Natural killer cell treated with Interleukin-12 subunit alpha and Interleukin-12 subunit beta and Interleukin-15 and Interleukin-18, amount 100 ng/mL, for 72 hours (primary cell): ENCODE measurements at places on chromosomes 7 and 10. TPM values are rescaled to one million over a fixed set of nuclear protein-coding genes. Genes with fewer than 3 reads are reported as not detected.

- peaks cover 11% of the 10 kb centered on the region for H3K27me3 ChIP-seq
- peaks cover 10% of the 10 kb centered on the region for H3K4me1 ChIP-seq
- no peak overlapping the region for H3K27ac ChIP-seq
- H3K4me3 ChIP-seq: no peak overlapping the region
These were observed 109.4 kb upstream of the PDCD4 start for GRCh38 chr10:110762109-110762848.

GRCh38 chr10:102904346-102904745 lies 13.7 kb upstream of the CNNM2 start:
- no peak for DNase-seq
- H3K36me3 ChIP-seq: no peaks in the 10 kb centered on the region
- no peaks in the 10 kb centered on the region for H3K4me1 ChIP-seq
- H3K4me3 ChIP-seq: no peak overlapping the region

DNA sequence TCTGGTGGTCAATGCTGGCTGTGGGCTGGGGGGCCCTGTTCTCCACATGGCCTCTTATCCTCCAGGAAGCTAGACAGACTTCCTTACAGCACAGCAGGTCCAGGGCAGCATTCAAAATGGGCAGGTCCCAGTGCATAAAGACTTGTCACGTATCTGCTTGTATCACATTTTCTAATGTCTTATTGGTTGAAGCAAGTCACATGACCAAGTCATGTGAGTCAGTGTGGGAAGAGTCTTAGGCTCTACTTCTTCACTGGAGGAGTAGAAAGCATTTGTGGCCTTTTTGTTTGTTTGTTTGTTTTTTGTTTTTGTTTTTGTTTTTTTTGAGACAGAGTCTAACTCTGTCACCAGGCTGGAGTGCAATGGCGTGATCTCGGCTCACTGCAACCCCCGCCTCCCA lies 104.7 kb downstream of the COL13A1 start:
- no peaks in the 10 kb centered on the region for H3K4me1 ChIP-seq
- H3K27me3 ChIP-seq: no peaks in the 10 kb centered on the region
- no peaks in the 10 kb centered on the region for H3K36me3 ChIP-seq
- DNase-seq: no peak

DNA sequence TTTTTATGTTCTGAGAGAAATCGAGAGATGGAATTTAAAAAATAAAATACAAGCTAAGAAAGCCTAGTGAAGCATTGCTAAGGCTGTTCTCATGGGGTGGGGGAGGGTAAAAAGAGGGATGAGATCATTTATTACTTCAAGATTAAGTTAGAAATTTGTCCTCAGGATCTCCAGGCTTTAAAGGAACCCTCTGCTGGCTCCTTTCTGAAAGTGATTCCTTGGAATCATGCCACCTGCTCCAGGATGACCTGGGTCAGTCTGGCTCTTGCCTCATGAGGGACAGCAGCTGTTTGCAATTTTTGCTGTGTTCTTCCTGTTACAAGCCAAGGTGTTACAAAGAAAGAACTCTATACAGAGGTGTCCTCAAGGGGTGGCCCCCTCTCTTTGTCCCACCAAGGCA lies 69.8 kb downstream of the CDK1 start:
- H3K27ac ChIP-seq: no peak overlapping the region
- no peaks in the 10 kb centered on the region for H3K4me1 ChIP-seq
- H3K27me3 ChIP-seq: peaks cover 6% of the 10 kb centered on the region
- DNase-seq: no peak

DNA sequence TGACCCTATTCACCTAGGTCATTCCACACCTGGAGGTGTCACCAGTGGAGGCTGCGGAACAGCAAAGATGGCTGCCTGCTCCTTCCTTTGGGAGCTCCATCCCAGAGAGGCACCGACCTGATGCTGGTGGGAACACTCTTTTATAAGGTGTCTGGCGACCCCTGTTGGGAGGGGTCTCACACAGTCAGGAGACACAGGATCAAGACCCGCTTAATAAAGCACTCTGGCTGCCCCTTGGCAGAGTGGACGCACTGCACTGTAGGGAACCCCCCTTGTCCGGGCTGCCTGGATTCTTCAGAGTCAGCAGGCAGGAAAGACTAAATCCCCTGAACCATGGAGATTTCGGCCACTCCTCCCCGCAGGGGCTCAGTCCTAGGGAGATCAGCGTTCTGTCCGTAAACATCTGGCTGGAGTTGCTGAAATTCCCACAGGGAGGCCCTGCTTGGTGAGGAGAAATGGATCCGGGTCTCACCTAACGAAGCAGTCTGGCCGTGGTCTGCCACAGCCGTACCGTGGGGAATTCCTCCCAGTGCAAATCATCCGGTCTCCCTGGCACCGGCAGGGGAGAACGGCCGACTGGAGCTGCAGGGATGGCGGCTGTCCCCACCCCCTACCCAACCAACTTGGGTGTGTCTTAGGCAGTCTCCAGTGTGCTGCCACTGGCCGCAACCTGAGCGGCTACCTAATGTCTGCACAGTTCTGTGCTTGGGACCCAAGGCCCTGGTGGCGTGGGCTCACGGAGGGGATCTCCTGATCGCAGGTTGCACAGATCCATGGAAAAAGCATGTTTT lies 66.1 kb downstream of the LSMEM1 start:
- H3K36me3 ChIP-seq: no peaks in the 10 kb centered on the region
- DNase-seq: no peak
- H3K4me1 ChIP-seq: no peaks in the 10 kb centered on the region
- peaks cover 23% of the 10 kb centered on the region for H3K27me3 ChIP-seq

DNA sequence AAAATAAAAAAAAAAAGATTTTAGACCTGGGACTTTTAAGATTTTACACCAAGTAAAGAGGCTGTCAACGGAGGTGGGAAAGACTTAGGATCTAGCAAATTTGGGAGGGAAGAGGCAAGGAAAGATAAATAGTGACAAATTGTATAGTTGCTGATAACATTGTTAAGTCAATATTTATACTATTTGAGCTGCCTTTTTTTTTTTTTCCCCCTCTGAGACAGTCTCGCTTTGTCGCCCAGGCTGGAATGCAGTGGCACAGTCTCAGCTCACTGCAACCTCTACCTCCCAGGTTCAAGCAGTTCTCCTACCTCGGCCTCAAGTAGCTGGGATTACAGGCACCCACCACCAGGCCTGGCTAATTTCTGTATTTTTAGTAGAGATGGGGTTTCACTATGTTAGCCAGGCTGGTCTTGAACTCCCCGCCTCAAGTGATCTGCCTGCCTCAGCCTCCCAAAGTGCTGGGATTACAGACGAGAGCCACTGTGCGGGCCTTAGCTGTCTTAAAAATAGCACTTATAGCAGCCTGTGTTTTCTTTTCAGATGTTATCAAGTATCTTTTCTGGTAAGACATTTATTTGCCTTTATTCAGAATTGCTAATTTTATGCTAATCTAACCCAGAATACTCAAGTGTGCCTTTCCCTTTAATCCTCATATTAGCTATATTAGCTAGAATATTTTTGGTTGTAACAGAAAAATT lies 94.5 kb downstream of the MMRN2 start:
- no peak for DNase-seq
- H3K27ac ChIP-seq: no peak overlapping the region
- H3K4me1 ChIP-seq: no peaks in the 10 kb centered on the region
- H3K27me3 ChIP-seq: no peaks in the 10 kb centered on the region
- no peak overlapping the region for H3K4me3 ChIP-seq

DNA sequence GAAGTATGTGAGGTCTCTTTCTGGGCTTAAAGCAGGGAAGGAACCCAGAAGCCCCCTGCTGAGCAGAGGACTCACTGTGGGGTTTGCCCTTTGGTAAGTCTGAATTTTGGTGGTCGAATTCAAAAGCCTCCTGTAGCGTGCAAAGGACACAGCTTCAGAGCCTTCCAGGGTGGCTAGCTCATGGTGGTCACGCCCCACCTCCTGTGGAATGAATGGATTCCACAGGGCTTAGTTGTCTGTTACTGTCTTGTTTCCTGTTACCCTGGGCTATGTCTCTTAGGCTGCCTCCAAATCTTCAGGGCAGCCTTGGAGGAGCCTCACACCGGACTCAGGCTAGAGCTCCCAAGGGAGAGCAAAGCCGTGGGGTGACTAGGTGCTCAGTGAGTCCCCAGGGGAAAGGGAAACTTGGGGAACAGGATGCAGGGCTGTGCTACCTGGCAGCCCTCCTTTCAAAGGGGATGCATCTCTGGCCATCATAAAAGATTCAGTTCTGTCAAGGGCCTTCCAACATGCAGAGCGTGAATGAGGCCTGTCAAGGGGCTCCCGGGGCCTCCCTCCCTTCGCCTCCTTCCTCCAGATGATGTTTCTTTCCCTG lies 211.7 kb downstream of the CCSER2 start:
- H3K4me3 ChIP-seq: no peak overlapping the region
- H3K36me3 ChIP-seq: no peaks in the 10 kb centered on the region
- H3K4me1 ChIP-seq: peaks cover 8% of the 10 kb centered on the region
- no peak for DNase-seq
- H3K27ac ChIP-seq: no peak overlapping the region

GRCh38 chr7:50729962-50730361 lies 52.7 kb downstream of the GRB10 start:
- H3K36me3 ChIP-seq: no peaks in the 10 kb centered on the region
- H3K27ac ChIP-seq: no peak overlapping the region
- DNase-seq: no peak
- no peak overlapping the region for H3K4me3 ChIP-seq
- no peaks in the 10 kb centered on the region for H3K4me1 ChIP-seq
- H3K27me3 ChIP-seq: no peaks in the 10 kb centered on the region

DNA sequence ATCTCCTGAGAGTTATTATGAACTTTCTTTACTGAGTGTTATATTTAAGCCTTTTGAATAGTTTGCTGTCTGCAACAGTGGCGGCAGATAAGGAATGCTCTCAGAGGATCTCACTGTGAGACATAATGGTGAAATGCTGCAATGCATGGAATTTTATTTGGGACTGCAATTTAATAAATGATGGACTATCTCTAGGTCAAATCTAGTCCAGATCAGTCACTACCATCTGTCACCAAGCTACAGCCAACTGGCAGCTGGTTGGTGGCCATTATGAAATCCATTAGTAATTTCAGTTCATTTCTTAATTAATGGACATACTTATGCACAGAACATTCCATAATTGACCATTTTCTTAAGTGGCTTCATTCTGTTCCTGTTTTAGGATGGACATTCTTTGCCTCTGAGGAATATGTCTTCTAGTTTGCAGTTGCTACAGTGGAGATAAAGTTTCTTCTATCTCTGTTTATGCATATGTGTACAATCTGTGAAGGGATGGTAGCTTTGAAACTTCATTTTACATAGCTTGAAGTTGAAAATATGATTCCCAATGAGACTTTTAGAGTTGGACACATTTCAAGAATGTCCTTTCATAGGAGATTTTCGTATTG lies 586.6 kb downstream of the SUGCT start:
- no peaks in the 10 kb centered on the region for H3K27me3 ChIP-seq
- no peak overlapping the region for H3K27ac ChIP-seq
- H3K36me3 ChIP-seq: no peaks in the 10 kb centered on the region
- H3K4me3 ChIP-seq: no peak overlapping the region
- no peaks in the 10 kb centered on the region for H3K4me1 ChIP-seq
- DNase-seq: no peak

LRMDA gene
- total RNA-seq: 0.92 TPM

HKDC1 gene
- total RNA-seq: not detected

GRID1 gene
- total RNA-seq: not detected

FGFR2 gene
- total RNA-seq: 0.73 TPM

NFE2L3 gene
- 21.3 TPM for total RNA-seq

MRLN gene
- total RNA-seq: not detected
